ENCODE measurements at places on chromosomes 5 and 9.

GRCh38 chr9:136484153-136485048 lies 1.6 kb upstream of the SEC16A start:
- peak; percentile 58 for DNase-seq

GRCh38 chr5:14980698-14981097 lies 109.1 kb upstream of the ANKH start:
- DNase-seq: no peak

DNA sequence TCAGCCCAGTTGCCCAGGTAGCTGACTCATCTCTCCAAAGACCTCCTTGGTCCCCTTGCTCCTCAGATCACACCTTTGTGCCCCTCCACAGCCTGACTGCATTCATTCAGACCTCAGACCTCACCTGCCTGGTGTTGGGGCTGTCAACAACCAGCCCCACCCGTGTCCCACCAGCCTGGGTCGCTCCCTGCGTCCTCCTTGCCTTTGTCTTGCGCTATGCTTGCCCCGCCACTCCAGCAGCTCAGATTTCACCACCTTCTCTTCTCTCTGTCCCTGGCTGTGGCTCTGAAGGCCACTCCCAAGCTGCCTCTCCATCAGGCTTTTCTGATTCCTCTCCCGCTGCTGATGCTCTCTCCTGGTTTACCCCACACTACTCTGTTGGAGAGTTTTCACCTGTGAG lies 103.5 kb downstream of the MVB12B start:
- DNase-seq: no peak

DNA sequence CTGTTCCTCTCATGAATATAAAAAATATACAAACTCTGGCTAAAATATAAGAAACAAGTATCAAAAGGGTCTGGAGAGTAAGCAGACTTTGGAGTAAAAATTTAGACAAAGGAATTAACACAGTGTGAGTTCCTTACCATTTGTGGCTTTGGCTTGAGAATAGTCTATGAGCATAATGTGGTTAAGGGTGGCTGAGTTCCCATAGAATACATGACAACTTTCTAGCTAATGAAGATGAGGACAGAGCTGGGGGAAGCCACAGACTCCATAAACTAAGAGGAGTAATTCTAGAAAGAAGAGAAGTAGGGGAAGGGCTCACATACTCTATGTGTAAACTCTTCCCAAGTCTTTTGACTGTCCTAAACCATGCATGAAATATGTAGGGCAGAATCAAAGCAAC lies 79.4 kb downstream of the CAAP1 start:
- DNase-seq: no peak

GRCh38 chr5:14306329-14306815 lies 163.2 kb downstream of the TRIO start:
- no peak for DNase-seq

DNA sequence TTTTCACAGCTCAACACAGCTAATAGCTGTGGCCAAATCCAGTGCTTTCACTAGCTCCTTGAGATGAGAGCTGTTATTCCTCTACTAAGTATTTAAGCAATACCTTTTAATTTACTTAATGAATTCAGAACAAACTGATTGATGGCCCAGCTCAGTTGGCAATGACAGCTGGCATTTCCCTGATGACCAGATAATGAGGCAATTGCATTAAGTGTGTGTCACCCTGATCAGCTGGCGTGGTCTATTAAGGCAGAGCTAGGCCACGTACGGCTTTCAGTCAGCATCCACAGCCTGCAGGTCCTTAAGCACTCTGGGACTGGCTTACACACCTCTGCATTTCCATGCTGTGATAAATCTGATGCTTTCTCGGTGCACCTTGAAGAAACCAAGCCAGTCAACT lies 34.4 kb downstream of the TTLL11 start:
- no peak for DNase-seq

- DNase-seq: no peak
Observed at GRCh38 chr9:79660615-79661014, 88.8 kb downstream of the TLE4 start.

DNA sequence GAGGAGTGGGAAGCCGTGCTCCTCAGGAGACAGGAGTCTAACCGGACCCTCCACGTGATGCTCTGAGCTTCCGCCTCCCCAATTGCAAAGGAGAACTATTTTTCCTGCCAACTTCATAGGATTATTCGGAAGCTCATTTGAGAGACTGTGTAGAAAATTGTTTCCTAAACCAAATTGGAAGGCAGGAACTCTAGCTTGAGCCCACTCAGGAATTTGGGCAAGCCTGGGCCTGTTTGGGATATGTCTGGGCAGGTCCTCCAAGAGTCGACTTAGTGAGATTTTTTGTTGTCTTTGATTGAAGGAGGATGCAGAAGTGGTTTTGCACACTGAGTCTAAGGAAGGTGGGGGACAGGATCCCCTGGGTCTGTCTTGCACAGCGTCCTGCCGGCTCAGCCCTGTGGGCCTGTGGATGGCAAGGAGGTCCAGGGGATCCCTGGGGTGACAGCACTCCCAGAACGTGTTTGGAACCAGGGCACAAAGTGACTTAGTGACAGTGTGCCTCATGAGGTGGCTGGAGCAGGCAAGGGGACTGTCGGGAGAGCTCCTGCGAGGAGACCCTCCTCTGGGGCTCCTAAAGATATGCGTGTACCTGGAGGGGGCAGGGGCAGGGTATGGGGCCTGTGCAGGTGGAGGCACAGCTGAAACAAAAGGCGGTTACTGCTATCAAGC lies 283.3 kb downstream of the NSG2 start:
- DNase-seq: no peak

DNA sequence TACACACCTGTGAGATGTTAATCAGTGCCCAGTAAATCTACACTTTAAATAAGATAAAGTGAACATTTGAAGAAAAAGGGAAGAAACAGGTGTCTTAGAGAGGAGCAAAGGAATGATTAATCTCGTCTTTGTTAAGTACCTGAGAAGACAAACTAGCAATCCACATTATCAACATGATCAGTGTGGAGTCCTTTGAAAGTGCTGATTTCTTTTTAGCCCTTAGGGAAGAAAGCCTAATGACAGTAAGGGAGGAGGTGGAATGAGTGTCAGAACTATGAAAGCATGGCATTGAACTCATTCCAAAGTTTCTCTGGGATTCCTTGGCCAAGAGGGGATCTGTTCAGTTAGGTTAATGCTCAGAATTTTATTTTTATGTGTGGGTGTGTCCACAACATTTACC lies 1109.0 kb upstream of the ACO1 start:
- no peak for DNase-seq

DNA sequence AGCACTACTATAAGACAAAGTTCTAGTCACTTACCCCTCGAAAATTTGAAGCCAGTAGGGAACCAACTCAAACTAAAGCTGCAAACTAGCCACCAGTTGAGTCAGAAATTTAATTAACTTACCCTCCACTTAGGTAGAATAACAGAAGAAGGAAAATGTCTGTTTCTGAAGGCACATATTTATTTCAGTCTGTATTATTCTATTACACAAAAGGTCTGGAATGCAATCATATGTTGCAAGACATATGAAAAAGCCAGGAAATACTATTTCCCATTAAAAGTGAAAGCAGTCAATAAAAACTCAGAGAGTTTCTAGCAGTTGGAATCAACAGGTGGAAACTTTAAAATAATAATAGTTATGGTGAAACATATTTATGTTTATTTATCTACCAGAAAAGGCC lies 79.2 kb upstream of the SLCO4C1 start:
- no peak for DNase-seq

- no peak for DNase-seq
Observed at GRCh38 chr9:2809692-2810419, 34.0 kb downstream of the PUM3 start.

Measured in body of pancreas (tissue), 4 donors.